GOT3 (cell line): ENCODE measurements at places on chromosomes 12 and 14.

DNA sequence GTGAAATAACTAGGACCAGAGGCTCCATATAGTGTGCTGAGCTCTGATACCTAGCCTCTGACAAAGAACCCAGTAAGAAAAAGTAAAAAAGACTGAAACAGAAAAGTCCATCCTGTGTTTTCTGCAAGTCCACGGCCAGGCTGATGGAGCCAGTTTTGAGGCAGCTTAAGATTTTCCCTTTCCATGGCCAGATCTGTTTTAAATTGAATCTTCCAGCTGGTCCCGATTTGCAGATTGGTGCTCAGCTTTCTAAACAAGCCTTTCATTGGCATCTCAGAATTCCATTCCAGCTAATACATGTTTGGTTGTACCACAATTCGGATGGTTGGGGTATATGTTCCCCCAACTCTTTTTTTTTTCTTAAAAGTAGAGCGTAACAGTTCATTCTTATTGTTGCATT, 152.0 kb downstream of the DACT1 start:
- no peak for DNase-seq

- no peak for DNase-seq
Observed at GRCh38 chr12:75658901-75659823, 147.8 kb upstream of the KRR1 start.

- no peak for DNase-seq
Observed at GRCh38 chr12:112236386-112236785, 111.0 kb downstream of the TRAFD1 start.

DNA sequence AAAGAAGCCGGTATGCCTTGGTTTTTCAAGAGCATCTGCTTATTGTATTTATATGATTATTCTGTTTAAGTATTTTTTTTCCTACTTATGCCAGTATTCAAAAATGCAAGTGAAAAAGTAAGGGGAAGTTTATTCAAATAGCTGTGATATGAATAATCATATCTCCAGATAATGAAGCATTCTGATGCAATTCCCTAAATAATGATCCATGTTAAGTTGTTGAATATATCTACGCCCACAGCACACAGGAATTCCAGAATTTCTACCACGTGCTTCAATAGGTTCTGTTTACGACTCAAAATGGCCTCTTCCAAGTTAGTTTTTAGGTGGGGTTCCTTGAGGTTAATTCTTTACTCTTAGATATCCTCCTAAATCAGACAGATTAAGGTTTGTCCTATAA, 208.3 kb downstream of the NAV3 start:
- DNase-seq = no peak

GRCh38 chr14:49886523-49886922, 6.4 kb upstream of the ARF6 start:
- no peak for DNase-seq

DNA sequence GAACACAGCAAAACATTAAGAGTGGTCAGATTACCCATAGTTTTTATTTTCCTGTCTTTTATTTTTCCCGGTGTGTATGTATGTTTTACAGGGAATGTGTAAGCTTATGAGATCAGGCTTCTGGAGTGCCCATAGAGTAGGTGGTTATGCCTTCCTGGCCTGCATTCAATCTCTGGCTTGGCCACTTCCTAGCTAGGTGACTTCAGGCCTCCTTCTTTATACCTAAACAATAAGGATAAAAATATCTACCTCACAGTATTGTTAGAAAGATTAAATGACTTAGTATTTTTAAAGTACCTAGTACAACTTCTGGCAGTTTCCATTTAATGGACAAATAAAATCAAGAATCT, 42.4 kb downstream of the ITPR2 start:
- no peak for DNase-seq

DNA sequence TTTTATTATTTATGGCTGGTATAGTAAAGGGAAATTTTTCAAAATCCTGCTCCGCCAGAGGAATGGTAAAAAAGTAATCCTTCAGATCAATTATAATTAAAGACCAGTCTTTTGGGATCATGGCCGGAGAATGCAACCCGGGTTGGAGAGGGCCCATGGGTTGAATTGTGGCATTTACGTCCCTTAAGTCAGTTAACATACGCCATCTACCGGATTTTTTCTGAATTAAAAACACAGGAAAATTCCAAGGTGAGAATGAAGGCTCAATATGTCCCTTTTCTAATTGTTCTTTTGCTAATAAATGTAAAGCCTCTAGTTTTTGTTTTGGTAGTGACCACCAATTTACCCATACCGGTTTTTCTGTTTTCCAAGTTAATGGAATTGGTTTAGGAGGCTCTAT, 602.8 kb downstream of the ALG10 start:
- no peak for DNase-seq

- no peak for DNase-seq
Observed at GRCh38 chr12:12240662-12241340, 26.0 kb downstream of the LRP6 start.

GRCh38 chr12:111780166-111780565, 13.4 kb downstream of the ALDH2 start:
- no peak for DNase-seq

- no peak for DNase-seq
Observed at GRCh38 chr14:20668969-20669368, 15.4 kb upstream of the RNASE4 start.

DNA sequence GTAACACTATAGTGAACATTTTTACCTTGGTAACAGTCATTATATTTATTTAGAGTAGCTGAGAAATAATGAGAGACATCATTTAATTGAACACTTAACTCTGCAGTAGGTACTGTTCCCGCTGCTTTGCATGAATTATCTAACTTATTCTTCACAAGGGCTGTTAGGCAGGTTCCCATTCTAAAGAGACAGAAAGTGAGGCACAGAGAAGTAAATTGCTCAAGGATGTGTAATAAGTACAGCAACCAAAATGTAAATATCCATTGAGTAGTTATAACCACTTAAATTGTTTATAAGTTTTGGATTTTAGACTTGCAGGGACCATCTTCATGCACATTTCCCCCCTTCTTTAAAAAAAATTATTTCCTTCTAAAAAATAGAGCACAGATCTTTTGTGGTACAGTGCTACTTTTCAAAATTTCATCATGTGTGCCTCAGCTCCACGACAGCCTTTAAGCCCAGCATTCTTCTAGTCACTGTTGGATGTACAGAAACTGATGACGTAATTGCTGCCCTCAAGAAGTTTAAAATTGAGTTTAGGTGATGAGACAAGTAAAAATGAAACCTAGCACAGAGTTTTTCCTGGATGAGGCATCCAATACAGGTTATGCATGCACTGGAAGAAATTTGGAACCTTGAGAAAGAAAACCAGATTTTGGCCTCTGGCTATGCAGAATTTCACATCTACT, 6.0 kb upstream of the MANSC4 start:
- no peak for DNase-seq

- DNase-seq = no peak
Observed at GRCh38 chr12:22130671-22131070, 84.7 kb downstream of the CMAS start.

DNA sequence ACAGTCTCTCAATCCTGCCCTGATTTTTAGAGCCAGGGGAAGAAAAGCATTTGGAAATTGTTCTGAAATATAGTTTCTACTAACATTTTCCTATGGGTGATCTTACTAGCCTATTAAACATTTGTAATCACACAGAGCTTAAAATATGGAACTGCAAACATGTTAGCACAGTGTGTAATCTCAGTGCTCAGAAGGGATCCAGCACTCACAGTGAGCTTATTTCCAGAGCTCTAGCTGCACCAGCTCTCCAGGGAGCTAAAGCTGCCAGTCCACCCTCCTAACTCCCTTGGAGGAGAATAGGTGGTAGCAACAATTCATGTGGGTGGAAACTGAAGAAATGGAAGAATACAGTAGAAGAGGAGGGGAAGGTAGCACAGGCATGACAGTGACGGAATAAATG, 64.9 kb upstream of the SYT1 start:
- no peak for DNase-seq

DNA sequence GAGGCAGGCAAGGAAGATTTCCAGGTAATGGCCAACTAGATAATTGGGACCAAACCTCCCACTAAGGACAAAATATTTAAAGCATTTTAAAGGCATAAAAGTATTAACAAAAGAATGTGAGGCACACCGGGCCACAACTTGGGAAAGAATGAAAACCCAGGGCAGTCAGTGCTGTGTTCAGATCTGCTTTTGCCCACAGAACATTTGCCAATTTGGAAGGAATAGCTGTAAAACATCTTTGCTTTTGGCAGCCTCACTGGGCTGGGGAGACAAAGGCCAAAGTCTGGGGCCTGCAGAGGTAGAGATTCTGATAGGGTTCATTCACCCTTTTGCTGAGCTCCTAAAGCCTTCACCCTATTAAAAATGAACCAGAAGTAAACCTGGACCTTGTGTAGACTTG, 82.3 kb downstream of the SYNE3 start:
- DNase-seq = no peak

GRCh38 chr12:103327676-103328075, 168.1 kb downstream of the C12orf42 start:
- no peak for DNase-seq

GRCh38 chr12:92926549-92926948, 2.5 kb downstream of the EEA1 start:
- DNase-seq = no peak

DNA sequence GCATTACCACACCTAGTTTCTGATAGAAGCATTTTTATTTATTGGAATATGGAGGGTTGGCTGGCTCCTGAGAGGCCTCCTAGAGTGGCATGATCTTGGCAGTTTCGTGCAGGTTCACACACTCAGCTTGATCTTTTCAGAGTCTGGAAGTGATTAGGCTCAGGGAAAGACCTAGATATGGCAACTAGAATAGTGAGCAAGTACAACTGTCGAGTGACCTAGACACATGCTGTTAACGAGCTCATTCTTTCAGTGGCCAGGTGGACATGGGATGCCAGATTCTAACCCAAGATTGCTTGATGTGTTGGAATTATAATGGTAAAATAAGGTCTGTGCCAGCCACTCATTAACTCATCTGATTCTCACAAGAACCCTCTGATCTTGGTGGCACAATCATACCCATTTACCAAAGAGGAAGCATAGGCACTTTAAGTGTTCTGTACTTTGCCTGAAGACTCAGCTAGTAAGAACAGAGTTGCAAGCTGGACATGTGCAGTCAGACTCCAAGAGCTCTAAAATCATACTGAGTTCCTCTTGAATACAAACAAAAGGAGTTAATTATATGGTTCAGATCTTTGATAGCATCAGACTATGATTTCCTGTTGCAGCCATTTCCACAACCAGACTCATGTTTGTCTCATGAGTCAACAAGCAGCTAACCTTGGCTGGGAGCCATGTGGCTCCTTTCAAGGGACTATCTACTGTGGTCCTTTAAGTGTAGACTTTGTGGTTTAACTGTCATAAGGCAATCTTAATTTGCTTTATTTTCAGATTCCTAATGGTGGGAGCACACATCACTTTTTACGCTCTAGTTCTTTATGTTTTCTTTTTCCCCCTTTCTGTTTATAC, 144.2 kb downstream of the PLEKHA5 start:
- DNase-seq = no peak

- DNase-seq = no peak
Observed at GRCh38 chr14:75064205-75064567, 362 bp upstream of the ACYP1 start.

GRCh38 chr14:79781882-79782281, 429.4 kb downstream of the DIO2 start:
- no peak for DNase-seq

DNA sequence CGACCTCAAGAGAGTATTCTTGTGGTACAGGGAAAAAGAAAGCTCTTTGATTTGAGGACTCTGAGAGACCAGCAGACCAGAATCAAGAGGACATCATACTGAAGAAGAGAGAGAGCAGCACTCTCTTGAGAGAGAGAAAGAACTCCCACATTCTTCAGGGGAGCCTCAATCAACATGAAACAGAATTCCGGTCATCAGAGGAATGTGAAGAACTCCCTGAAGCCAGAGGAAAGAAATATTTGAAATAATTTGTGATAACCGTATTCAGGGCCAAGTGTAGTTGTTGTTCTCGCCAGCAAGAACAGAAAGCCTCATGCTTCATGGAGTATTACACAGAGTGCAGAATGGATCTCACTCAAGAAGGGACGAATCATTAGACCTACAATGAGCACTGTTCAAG, 363.8 kb upstream of the TMEM132C start:
- DNase-seq = no peak

DNA sequence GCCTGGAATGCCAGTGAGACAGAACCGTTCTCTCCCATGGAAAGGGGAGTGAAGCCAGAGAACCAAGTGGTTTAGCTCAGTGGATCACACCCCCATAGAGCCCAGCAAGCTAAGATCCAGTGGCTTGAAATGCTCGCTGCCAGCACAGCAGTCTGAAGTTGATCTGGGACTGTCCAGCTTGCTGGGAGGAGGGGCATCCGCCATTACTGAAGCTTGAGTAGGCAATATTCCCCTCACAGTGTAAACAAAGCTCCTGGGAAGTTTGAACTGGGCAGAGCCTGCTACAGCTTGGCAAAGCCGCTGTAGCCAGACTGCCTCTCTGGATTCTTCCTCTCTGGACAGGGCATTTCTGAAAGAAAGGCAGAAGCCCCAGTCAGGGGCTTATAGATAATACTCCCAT, 374.3 kb upstream of the DCN start:
- DNase-seq = no peak

DNA sequence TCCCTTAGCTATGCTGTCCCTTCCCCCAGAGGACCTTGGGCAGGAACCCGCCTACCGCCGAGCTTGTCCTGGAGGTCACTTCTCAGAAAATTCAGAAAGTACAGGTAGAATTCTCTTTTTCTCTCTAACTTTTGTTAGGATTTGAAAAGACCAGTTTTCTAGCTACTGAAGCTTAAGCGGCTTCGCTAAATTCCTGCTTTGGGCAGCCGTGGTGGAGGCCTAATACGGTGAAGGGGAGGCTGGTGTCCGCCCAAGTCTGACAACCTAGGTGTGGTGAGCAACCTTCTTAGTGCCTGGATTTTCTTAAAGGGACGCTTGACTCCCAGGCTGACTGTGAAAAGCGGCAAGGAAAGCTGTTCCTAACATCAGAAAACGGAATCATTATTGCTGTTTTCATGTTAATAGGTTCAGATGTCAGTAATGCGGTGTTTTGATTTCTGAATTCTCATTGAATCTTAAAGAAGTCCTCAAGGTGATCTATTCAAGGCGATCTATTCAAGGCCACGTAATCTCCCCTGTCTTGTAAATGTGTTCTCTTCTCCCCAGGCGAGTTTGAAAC, 835 bp downstream of the FGD4 start:
- DNase-seq = no peak

DNA sequence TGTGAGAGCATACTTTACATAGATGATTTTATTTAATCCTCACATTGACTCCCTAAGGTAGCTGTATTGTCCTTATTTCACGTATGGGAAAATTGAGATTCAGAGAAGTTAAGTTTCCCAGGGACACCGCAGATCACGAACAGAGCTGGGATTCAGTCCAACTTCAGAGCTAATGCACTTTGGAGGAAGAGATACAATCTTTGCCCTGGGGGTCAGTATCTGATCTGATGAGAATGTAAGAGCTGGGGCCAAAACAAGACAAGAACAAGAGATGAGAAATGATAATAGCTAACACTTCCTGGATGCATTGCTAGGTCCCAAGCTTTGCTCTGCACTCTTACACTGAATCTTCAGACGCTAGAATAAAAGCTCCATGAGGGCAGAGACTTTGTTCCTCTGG, 6.0 kb upstream of the CSAD start:
- no peak for DNase-seq

DNA sequence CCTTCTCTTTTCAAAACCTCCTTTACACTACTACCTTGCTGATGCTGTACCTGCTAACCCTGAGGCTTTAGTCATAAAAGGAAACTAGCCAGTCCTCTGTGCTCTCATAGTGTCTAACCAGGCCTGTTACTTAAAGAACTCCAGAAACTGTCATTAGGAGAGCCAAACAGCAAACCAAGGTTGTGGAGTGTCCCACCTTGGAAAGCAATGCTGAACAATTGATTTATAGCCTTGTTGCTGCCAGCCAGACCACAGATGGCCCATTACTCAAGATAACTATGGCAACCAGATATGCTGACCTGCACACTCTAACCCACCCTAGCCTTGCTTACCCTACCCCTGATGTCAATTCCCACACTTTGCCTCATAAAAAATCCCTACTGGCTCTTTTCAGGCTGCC, 26.5 kb upstream of the BCAT1 start:
- DNase-seq = no peak
